ENCODE measurements at places on chromosomes 3 and 15.

- no peak for DNase-seq
Measured at GRCh38 chr3:18546632-18547031, 121.5 kb upstream of the SATB1 start.

GRCh38 chr3:30493911-30494311, 112.5 kb upstream of the TGFBR2 start:
- DNase-seq = no peak

DNA sequence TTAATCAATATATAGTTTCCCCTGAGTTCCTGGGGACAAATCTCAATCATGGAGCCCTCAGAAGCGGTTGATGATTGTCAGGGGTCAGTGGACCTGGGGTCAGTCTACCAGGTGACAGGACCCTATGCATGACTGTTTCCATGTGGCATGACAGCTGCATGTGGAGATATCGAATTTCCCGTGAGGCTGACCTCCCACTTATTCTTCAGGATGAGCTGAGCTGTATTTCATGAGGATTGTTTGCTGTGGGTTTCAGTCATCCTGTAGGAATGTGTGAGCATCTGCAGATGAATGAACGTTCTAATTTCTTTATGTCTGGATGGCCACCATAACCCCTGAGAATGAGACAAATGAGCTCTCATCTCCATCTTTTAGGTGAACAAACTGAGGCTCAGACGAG, 93.0 kb upstream of the HES1 start:
- no peak for DNase-seq

GRCh38 chr3:76349715-76350480, 564.5 kb upstream of the ZNF717 start:
- DNase-seq = no peak

DNA sequence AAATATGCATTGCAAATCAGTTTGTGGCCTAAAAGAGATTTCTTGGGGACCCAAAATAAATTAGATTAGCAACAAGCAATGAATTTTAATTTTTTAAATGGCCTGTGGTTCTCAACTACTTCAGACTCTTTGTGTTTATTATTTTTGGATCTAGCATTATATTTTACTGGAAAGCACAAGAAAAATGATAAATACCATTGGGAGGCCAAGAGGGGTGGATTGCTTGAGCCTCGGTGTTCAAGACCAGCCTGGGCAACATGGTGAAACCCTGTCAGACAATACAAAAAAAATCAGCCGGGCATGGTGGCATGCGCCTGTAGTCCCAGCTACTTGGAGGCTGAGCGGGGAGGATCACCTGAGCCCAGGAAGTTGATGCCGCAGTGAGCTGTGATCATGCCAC, 13.6 kb downstream of the LACTB start:
- DNase-seq = no peak

- DNase-seq = no peak
Measured at GRCh38 chr3:89802881-89803280, 695.5 kb downstream of the EPHA3 start.

- DNase-seq = no peak
Measured at GRCh38 chr3:11470031-11470853, 173.5 kb downstream of the VGLL4 start.

GRCh38 chr3:127751163-127751621, 71.1 kb downstream of the MGLL start:
- no peak for DNase-seq

- no peak for DNase-seq
Measured at GRCh38 chr3:40869013-40869412, 330.3 kb upstream of the CTNNB1 start.

- DNase-seq = no peak
Measured at GRCh38 chr15:80755885-80756284, 23.3 kb upstream of the CEMIP start.

DNA sequence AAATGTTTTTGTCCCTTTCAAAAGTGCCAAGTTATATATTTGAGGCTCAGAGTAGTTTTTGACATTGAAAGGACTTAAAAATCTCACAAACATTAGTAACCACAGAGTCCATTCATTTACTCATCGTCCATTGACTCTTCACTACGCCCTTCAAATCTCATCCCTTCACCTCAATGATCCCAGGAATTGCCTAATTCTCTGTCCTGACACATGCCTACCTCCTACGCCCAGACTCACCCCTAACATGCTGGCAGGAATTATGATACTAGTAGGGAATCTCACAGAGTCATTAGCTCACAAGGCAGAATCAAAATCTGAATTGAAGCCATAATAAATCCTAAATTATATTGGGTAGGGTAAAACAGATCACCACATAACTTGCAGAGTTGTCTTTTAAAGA, 410.1 kb downstream of the RAP2B start:
- no peak for DNase-seq

- no peak for DNase-seq
Measured at GRCh38 chr15:67758619-67759300, 66.5 kb upstream of the SKOR1 start.

DNA sequence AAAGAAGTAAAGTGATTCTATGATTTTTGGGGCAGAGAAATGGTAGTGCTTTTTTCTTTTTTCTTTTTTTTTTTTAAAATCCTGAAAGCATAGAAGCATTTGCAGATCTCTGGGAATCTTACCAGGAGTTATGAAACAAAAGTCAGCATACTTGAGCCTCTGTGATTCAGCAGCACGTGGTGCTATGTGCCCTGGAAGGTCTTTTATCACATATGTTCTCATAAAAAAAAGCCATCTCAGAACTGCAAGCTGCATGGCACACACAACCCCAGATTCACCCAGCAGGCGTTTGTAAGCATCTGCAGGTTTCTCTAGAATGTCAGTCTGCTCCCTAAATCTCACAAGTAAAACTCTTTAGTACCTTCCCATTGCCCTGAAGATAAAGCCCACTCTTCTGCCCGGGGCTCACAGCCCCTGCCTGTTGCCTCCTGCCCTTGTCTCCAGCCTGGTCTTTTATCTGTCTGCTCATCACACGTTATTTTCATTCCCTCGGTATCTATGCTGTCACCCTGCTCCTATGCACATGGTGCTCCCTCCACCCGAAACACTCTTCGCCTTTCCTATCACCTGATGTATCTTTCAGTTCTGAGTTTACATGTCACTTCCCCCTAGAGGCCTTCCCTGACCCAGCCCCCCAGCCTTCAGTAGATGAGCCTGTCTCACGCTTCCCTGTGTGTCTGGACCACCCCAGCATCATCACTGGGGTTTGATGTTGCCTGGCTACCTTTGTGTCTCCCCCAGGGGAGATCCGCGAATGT, 72.4 kb downstream of the CHDH start:
- DNase-seq = no peak

DNA sequence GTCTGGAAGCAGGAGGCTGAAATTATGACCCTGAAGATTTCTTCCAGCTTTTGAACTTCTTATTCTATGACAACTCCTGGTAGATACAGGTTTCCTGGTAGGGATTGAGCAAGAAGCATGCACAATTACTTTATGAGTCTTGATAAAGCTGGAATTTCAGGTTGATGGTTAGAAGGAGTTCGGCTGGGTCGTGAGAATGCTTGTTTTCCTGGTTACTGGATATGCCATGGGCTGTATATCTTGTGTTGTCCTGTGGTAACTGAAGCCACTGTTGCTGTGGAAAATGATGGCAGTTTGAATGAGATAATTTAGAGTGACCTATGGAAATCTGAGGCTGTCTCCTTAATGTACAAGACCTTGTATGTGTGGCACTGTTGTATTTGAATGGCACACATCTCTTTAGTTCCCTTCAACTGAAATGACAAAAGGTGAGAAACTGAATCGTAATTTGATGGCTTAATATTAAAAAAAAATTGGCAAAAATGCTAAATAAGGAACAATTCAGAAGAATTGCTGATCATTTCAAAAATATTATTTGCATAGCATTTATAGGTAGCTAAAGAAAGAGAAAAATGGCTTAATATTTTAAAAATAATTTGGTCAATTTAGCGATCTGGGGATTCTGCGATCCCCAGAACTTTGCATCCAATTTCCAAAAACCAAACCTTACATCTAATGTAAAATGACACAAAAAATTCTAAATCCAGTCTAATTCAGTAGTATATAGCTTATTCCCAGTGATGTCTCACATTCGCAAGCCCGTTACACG, 1.1 kb upstream of the UBE2E1 start:
- no peak for DNase-seq

- DNase-seq = no peak
Measured at GRCh38 chr3:169116056-169116693, 547.3 kb downstream of the MECOM start.

DNA sequence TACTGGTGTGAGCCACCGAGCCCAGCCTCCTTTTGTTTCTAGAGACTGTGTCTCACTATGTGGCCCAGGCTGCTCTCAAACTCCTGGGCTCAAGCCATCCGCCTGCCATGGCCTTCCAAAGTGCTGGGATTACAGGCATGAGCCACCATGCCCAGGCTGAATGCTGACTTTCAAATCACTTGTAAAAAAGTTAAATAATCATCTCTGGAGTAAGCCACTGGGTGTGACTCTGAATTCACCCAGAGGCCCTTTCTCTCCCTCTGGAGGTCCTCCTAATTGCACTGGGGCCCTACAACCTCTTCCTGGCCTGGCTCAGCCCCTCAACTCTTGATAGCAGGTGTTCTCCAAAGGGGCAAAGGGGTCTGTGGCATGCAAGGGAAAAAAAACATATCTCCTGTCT, 54.8 kb downstream of the MEGF11 start:
- DNase-seq = no peak

- DNase-seq = no peak
Measured at GRCh38 chr3:187742351-187743171, 2.7 kb downstream of the BCL6 start.

- DNase-seq = no peak
Measured at GRCh38 chr3:178422406-178422805, 113.8 kb upstream of the KCNMB2 start.

- DNase-seq = no peak
Measured at GRCh38 chr3:141050576-141051442, at the start of gene SPSB4. TSS of gene SPSB4 (plus strand) at chr3:141051347. CDS start at chr3:141066105, 14,758 bp downstream.

DNA sequence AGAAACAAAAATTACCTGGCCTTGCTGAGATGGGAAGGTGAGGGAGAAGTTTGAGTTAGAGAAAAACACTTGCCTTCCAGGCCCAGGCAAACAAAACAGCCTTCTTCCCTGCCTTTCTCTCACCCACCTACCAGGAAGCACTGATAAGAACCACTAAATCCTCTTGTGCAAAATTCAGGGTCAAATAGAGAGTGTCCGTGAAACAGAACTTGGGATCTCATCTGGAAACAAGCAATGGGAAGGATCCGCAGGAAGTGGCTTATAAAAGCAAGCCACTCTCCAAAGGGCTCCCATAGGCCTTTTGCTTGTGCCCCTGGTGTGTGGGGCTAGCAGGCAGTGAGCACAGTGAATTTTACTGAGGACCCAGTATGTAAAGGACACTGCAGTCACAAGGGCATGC, 11.0 kb downstream of the ADAMTS9 start:
- no peak for DNase-seq

DNA sequence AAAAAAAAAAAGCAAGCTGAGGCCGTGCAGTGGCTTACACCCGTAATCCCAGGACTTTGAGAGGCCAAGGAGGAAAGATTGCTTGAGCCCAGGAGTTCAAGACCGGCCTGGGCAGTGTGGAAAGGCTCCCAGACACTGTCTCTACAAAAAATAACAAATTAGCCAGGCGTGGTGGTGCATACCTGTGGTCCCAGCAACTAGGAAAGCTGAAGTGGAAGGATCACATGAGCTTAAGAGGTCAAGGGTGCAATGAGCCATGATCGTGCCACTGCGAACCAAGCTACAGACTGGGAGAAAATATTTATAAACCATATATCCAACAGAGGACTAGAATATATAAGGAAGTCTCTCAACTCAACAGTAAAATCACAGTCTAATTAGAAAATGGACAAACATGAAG, 10.0 kb downstream of the KLHDC8B start:
- DNase-seq = no peak

- DNase-seq = no peak
Measured at GRCh38 chr3:134796281-134797056, 1.4 kb downstream of the EPHB1 start.

GRCh38 chr3:72728958-72729467, 119.2 kb downstream of the SHQ1 start:
- no peak for DNase-seq

- DNase-seq = no peak
Measured at GRCh38 chr15:53752406-53752805, 7.1 kb downstream of the WDR72 start.

Data from stimulated activated CD4-positive, alpha-beta T cell treated with anti-CD3 and anti-CD28 coated beads, Interleukin-15, amount 100 ng/mL, for 1 hour (primary cell).